ENCODE measurements at places on chromosomes 6 and 20. TPM values are rescaled to one million over a fixed set of nuclear protein-coding genes. Genes with fewer than 3 reads are reported as not detected.

GRCh38 chr6:105884011-105884410, 202.1 kb upstream of the PRDM1 start:
- DNase-seq, result no peak

DNA sequence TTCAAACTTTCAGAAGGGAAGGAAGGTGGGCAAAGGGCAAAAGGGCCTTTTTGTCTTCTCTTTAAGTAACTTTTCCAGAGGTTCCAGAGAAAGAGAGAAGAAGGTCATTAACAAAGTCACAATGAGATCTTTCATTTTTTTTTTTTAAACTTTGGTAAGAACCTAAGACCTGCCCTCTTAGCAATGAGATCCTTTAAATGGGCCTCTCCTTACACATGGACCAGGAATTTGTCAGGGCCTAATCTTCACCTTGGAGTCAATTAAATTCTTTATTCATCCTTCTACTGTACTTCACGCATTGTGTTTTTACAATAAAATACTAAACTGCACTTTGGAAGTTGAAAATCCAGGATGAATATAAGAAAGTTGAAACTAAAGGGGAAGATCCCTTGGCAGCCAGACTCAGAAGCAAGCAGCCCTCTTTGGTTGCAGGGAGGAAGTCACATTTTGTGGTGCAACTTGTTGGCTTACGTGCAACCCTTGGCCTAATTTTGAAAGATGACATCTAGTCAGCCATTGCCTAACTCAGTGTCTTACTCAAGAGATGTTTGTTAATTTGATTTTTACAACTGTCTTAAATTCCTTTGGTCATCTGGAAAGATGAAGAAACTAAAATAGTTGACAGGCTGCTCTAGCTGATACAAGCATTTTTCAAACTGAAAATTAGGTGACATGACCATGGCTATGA, 11.9 kb upstream of the TMEM170B start:
- DNase-seq, result peak; percentile 33

DNA sequence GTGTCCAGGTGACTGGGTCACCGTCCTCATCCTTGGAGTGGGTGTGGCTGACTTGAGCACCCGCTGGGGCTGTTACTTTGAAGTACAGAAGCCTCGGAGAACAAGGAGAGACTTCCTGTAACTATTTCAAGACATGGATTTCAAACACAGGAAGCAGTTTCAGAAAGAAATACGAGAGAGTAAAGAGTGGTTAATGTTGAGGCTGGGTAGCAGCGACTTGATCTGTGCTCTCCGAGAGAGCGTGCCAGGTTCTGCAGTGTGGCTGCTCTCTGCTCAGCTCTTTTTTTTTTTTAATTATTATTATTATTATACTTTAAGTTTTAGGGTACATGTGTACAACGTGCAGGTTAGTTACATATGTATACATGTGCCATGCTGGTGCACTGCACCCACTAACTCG, 17.5 kb upstream of the EFCAB8 start:
- no peak for DNase-seq

The HRH3 gene
- not detected for total RNA-seq

Measured in fibroblast of the aortic adventitia (primary cell).